ENCODE measurements at places on chromosomes 4 and X.
A peak's percentile ranks its signal among the peaks of the same experiment; 100 is the strongest.

DNA sequence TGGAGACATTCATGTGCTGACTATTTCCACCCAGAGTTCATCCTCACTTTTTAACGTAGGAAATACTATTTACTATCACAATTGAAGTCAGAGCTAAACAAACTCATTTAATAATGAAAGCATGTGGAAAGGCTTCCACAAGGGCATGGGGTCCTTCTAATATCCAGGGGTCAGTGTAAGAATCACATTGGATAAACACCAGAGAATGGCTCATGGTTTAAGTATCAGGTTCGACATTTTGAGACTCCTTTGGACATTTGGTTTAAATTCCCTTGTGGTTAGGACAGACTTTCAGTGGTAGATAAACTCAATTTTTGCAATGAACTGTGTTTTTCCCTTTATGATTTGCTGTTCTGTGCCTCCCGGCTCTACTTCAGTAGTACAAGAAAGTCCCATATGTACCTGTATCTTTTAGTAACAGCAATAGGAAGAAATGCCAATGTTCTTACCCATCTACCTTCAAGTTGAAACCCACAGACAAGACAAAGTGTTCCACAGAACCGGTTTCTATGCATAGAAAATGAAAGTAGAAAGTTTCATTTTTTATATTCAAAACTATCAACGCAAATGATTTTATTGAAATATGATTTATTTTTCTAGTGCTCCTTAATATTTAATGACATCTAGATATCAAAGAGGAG is 589.0 kb upstream of the FAM241A start:
- no peak for DNase-seq

- DNase-seq, result no peak
Observed at GRCh38 chr4:140004549-140004895, 149.5 kb downstream of the MAML3 start.

DNA sequence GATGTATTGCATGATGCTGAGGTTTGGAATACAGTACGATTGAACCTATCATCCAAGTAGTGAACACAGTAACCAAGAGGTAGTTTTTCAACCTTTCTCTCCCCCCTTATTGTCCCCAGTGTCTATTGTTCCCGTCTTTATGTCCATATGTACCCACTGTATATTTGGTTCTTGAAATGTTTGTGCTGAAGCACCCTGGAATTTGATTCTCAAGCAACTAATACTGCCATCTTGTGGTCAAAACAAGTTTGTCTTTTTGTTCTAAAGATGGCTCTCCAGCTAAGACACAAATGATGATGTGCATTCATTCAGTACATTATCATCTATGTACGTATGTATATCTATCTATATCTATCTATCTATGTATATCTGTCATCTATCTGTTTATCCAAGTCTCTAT is 33.5 kb upstream of the DCX start:
- no peak for DNase-seq

DNA sequence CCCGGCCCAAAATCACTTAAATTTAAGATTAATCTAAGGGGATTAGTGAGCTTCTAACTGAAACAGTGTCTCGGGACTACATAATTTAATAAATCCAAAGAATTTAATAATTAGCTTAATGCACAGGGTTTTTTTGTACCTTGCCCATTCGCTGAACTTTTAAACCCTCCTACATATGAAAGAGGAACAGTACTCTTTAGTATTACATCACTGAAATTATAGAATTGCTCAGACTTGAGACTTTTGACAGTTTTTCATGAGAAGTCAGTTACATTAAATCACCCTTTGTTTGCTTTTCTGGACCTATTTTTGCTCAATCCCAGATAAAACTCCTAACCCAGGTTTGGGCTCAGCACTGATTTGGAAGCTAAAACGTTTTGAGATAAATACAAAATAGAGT is 2.4 kb upstream of the TADA2B start:
- no peak for DNase-seq

- DNase-seq, result no peak
Observed at GRCh38 chr4:130110770-130111169, 1014.8 kb downstream of the C4orf33 start.

- no peak for DNase-seq
Observed at GRCh38 chr4:166363198-166363597, 490.2 kb downstream of the TLL1 start.

DNA sequence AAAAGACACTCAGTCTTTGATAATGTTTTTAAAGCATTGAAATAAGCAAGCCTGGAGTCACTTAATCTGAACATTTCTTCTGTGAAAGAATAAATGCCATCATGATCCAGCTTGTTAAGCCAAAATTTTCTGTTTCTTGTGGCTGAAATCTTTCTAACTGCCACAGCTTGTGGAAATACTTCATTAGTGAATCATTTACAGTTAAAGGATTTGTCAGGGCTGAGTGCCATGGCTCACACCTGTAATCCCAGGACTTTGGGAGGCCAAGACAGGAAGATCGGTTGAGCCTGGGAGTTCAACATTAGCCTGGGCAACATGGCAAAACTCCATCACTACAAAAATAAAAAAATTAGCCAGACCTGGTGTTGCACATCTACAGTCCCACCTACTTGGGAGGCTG is 93.3 kb upstream of the PDE5A start:
- DNase-seq, result no peak

DNA sequence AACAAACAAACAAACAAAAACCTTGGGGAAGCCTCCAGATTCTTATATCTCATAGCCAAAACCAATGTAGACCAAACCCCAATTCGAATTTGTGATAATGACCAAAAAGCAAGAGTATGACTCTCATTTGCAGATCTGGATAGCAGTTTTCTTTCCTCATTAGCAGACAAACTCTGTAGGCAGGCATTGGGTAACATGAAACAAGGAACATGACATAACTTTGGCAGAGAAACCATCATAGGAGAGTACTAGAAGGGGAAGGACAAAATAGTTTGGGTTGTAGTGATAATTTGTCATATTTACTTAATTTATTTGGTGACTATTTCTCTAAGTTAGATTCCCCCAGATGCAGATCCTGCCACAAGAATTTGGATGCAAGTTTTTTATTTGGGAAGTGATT is 187.8 kb downstream of the MID1IP1 start:
- no peak for DNase-seq

GRCh38 chrX:5080791-5081190 is 1147.9 kb downstream of the NLGN4X start:
- no peak for DNase-seq

- DNase-seq, result no peak
Observed at GRCh38 chr4:6591313-6591712, 16.3 kb downstream of the MAN2B2 start.

DNA sequence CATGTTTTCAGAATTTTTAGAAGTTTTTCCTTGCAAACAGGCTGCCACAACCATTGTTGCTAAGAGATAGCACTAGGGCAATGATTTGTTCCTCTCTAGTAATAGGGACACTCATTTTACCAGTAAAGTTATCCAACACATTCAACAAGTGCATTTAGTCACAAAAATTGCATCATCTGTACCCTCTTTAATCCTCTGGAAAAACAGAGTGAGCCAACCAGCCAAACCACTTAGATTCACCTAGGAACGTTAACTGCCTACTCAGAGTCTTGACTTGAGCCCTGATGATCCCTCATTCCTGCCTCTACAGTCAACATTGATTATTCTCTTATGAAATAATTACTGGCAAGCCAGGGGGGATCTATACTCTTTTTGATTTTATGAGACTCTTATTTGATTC is 17.0 kb upstream of the ADGRA3 start:
- no peak for DNase-seq

GRCh38 chr4:186192066-186192612 is 772 bp downstream of the CYP4V2 start:
- peak; percentile 20 for DNase-seq

GRCh38 chr4:37928426-37929416 is 31.5 kb upstream of the PTTG2 start:
- no peak for DNase-seq
